ENCODE measurements at places on chromosomes 3 and 15. TPM values are rescaled to one million over a fixed set of nuclear protein-coding genes. Genes with fewer than 3 reads are reported as not detected.

ANKRD34C gene
- 0.28 TPM for total RNA-seq

CFAP44 gene
- 33.1 TPM for total RNA-seq

DNA sequence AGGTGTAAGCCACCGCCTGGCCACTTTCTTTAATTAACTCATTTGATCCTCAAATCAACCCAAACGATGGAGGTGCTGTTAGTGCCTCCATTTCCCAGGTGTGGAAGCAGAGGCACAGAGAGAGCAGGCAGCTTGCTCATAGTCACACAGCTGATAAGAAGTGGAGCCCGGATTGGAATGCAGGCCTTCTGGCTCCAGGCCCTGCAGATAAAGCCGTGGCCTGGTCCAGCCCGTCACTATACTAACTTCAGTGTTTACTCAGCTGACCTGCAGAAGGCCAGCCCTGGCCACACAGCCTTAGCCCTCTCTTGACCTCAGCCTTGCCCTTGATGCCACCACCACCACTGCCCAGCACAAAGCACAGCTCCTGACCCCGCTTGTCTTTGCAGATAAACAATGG is 116.7 kb downstream of the NUP210 start:
- H3K4me3 ChIP-seq = no peak overlapping the region
- no peaks in the 10 kb centered on the region for H3K27me3 ChIP-seq
- DNase-seq = no peak
- H3K36me3 ChIP-seq = no peaks in the 10 kb centered on the region
- no peak overlapping the region for H3K27ac ChIP-seq

NLGN1 gene
- total RNA-seq = 46.3 TPM

RETNLB gene
- not detected for total RNA-seq

PCSK6 gene
- total RNA-seq = 12.3 TPM
